Heart left ventricle (tissue), 16 donors: ENCODE measurements at places on chromosomes 7 and 10. TPM values are rescaled to one million over a fixed set of nuclear protein-coding genes. Genes with fewer than 3 reads are reported as not detected.

DNA sequence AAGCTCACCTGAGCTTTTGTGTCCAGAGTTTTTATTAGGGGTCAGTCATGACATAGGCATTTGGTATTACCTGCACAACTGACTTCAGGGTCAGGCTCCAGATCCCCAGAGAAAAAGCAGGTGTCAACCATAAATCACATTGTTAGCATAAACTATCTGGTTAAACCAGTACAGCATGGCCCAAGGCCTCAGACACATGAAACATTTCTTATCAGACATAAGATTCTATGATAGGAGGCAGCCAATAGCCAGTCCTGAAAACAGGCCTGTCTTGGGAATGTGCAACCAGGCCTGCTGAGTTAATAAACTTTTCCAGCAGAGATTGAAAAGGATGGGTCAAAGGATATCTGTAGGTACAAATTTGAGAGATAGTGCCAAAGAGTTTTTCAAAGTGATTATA lies 116.1 kb downstream of the TPST1 start:
- H3K27me3 ChIP-seq = no peaks in the 10 kb centered on the region
- no peak overlapping the region for H3K27ac ChIP-seq
- no peaks in the 10 kb centered on the region for H3K4me1 ChIP-seq
- DNase-seq = no peak
- H3K4me3 ChIP-seq = no peak overlapping the region

DNA sequence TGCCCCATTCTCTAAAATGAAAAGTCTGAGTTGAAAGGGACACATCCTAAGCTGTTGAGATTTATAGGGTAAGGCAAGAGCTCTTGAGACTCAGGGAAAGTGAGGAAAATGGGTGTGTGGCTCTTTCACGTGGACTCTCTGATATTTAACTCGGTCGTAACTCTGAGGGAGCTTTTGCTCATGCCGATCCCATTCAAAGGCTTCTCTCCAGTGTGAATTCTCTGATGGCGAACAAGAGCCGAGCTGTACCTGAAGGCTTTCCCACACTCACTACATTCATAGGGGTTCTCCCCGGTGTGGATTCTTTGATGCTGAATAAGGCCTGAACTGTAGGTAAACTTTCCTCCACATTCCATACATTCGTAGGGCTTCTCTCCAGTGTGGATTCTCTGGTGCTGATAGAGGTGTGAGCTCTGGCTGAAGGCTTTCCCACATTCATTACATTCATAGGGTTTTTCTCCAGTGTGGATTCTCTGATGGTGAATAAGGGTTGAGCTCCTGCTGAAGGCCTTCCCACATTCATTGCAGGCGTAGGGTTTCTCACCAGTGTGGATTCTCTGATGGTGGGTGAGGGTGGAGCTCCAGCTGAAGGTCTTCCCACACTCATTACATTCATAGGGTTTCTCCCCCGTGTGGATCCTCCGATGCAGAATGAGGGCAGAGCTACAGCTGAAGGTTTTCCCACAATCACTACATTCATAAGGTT lies 10.4 kb downstream of the ZNF3 start:
- no peak overlapping the region for H3K4me3 ChIP-seq
- no peaks in the 10 kb centered on the region for H3K27me3 ChIP-seq
- no peak for DNase-seq

DNA sequence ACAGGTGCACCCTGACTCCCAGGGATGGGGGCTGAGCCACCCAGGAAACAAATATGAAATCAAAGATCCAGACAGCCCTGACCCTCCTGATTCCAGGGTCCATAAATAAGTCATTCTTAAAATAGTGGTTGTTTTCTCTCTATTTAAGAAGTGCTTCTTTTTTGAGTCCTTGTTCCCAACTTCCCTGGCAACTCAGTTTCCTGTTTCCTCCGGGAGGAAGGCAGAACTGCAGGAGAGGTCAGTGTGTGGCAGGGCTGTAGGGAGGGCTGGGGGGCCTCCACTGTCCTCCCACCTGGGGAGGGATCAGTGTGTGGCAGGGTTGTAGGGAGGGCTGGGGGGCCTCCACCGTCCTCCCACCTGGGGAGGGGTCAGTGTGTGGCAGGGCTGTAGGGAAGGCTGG lies 88.7 kb upstream of the PDGFA start:
- no peaks in the 10 kb centered on the region for H3K36me3 ChIP-seq
- H3K27me3 ChIP-seq = no peaks in the 10 kb centered on the region
- no peak overlapping the region for H3K27ac ChIP-seq
- no peak overlapping the region for H3K4me3 ChIP-seq
- peaks cover 33% of the 10 kb centered on the region for H3K4me1 ChIP-seq
- DNase-seq = no peak

- H3K4me1 ChIP-seq = no peaks in the 10 kb centered on the region
- no peaks in the 10 kb centered on the region for H3K36me3 ChIP-seq
- H3K27me3 ChIP-seq = no peaks in the 10 kb centered on the region
- DNase-seq = no peak
- no peak overlapping the region for H3K4me3 ChIP-seq
These were observed 1214.7 kb downstream of the SORCS3 start for GRCh38 chr10:105855791-105856190.

DNA sequence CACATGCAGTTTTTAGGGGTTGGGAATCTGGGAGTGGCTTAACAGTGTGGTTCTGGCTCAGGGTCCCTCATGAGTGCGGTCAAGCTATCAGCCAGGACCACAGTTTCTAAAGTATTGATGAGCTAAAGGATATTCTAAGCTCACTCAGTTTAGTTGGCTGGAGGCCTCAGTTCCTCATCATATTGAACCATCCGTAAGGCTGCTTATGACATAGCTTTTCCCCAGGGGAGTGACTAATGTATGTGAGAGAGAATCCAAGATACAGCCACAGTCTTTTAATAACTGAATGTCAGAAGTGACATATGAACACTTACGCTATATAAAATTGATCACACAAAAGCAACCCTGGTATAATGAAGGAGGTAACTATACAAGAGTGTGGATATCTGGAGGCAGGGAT lies 245.3 kb downstream of the POLR1F start:
- no peaks in the 10 kb centered on the region for H3K36me3 ChIP-seq
- no peaks in the 10 kb centered on the region for H3K4me1 ChIP-seq
- no peak overlapping the region for H3K4me3 ChIP-seq
- H3K27ac ChIP-seq = no peak overlapping the region

DNA sequence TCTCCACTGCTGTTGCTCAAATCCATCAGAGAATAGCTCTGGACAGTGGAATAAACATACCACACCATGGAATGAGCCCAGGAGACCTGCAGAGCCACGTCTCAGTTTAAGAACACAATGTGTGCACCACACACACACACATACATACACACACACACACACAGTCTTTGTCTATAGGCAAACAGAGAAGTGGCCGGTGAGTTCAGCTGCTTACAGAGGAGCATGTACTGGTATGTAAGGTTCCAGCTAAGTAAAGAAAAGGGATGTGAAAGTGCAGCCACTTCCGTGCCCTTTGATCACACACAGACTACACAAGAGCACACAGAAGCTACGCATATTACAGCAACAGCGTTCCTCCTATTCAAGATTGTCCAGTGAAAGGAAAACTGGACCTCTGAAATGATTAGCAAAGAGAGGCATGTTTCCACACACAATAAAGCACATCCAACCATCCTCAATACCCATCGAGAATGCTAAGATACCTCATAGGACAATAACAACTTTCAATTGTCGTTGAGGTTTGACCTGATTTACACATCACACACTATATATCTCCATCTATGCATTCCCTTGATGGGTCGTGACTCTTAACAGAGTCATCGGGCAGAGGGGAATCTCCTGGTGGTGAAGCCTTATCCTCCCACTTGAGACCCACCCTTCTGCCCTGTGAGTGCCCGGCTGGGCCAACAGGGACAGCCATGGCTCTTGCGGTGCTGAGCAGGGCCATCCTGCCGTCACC lies 23.6 kb downstream of the SLC35B4 start:
- no peaks in the 10 kb centered on the region for H3K27me3 ChIP-seq
- no peaks in the 10 kb centered on the region for H3K4me1 ChIP-seq
- peaks cover 4% of the 10 kb centered on the region for H3K36me3 ChIP-seq
- no peak overlapping the region for H3K4me3 ChIP-seq

DNA sequence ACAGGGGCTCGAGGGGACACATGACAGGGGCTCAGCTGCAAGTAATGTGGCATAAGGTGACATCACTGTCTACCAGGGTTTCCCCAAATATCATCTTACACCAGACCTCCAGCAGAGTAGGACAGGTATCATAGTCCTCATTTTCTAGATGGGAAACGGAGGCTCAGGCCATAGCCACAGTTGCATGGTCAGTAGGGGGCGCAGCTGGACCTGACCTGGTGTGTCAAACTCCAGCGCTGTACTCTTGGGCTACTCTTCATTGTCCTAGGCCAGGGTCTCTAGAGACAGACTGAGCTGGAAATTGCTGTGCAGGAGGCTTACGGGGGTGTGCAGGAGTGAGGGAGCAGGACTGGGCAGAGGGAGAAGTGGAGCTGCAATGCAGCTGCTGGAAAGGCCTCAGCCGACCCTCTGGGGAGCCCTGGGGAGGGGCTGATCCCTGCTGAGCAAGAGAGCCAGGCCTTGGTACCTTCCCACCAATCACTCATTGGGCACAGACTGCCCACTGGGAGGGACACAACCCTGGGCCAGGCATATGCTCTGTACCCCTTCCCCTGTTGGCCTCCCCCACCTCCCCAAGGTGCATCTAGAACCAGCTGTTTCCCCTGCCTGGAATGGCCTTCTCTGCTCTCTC lies 89.9 kb downstream of the CDH23 start:
- H3K27me3 ChIP-seq = no peaks in the 10 kb centered on the region
- no peak overlapping the region for H3K4me3 ChIP-seq
- DNase-seq = no peak
- H3K4me1 ChIP-seq = peaks cover 6% of the 10 kb centered on the region

DNA sequence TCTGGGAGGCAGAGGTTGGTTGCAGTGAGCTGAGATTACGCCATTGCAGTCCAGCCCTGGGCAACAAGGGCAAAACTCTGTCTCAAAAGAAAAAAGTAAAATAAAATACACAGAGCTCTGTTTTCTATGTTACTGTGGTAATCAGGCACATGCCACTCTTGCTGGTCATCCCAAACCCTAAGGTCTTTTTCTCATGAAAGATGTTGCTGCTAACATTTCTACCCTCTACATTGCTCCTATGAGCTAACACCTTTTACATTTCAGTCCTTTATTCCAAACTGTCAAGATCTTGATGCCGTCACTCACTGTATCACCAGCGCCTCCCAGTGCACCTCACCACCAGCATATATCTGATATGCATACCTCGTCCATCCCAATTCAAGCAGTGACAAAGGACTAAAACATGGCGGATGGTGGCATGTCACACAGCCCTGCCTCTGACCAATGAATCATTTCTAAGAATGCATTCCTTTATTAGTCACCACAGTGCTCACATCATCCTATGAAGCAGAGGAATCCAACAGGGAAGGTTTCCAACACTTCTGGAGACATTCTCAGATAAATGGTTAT lies 4.3 kb downstream of the DAGLB start:
- H3K4me1 ChIP-seq = peaks cover 13% of the 10 kb centered on the region
- H3K27ac ChIP-seq = no peak overlapping the region
- no peak overlapping the region for H3K4me3 ChIP-seq
- DNase-seq = no peak
- H3K27me3 ChIP-seq = no peaks in the 10 kb centered on the region

Gene NSMCE4A
- 24.7 TPM for total RNA-seq

Gene CCL24
- not detected for total RNA-seq

Gene PWWP2B
- total RNA-seq = 10.5 TPM
